ENCODE measurements at places on chromosomes 16 and 17.

GRCh38 chr16:89410794-89411309 is 79.5 kb downstream of the ANKRD11 start:
- peak; percentile 28 for DNase-seq

GRCh38 chr16:20611350-20611902 is 35.3 kb upstream of the ACSM2B start:
- no peak for DNase-seq

DNA sequence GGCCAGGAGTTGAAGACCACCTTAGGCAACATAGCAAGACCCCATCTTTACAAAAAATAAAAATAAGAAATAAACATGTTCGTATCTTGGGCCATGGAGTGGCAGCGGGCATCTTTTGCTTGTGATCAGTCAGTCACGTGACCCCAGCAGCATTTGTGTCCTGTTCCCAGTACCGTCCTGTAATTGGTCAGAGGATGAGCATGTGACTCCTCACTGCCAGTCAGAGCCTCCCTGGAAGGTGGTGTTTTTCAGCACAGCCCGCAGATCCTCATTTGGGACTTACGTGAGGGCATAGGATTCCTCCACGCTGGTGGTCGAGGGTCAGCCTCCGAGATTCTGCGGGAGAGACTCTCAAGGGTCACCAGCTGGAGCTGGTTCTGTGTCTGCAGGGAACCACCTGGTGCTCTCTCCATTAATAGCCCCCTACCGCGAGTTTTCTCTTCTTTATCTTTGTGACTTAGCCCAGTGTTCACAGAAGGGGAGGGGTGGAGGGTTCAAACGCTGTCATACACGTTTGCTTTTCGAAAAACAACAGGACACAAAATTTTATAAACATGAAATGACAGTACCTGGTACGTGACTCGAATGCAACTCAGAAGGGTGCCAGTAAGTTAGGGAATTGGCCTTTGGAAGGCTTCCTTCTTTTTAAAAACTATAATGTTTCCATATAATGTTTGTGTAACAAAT is 17.2 kb downstream of the MRC2 start:
- DNase-seq = no peak

DNA sequence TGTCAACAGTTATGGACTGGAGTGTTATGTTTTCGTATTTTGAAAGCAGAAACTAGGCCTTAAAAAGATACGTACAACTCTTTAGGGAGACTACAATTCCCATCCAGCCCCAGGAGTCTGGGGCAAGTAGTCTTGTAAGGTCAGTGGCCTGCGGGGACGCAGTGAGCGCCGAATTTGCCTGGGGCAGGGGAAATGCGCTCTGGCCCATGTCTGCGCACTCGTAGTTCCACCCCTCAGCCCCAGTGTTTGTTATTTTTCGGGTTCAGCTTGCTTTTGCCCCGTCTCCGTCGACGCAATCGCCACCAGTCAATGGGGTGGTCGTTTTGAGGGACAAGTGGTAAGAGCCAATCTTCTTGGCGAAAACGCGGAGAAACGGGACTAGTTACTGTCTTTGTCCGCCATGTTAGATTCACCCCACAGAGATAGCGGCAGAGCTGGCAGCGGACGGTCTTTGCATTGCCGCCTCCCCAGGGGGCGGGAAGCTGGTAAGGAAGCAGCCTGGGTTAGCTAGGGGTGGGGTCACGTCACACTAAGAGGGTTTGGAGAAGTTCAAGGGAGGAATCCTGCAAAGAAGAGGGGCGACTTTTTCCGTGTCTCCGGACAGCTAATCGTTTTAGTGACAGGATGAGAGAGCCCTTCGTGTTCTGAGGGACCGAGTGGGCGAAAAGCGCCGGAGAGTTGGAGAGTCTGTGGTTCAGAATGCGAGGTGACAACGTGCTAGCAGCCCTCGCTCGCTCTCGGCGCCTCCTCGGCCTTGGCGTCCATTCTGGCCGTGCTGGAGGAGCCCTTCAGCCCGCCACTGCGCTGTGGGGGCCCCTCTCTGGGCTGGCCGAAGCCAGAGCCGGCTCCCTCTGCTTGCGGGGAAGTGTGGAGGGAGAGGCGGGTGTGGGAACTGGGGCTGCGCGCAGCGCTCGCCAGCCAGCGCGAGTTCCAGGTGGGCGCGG is 1.1 kb upstream of the BRCA1 start:
- no peak for DNase-seq

DNA sequence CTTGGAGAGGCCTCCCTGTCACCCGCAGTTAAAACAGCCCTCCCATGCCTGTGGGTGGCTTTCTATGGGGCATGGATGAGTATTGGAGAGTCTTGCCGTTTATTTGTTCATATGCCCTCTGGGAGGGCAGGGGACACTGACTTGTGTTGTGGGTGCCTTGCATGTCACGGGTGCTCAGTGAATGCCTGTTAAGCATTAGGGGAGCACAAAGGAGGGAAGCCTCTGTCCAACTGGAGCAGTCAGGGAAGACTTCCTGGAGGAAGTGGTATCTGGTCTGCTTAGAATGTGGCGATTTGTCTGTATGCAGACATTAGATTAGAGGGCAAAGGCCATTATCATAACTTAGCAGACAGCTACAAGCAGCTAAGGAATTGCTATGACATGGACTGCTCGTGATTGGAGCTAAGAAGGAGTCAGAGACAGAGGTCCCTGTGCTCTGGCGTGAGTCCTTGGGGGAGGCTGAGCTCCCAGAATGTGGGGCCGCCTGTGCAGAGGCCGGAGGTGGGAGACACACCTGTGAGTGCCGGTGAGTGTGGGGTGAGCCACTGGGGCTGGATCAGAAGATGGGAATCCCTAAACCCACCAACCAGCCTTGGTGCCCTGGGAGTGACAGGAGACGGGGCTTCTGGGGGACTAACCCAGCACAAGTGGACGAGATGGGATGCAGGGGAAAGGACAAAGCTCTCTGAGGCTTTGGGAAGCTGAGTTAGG is 286.1 kb downstream of the SEC14L1 start:
- no peak for DNase-seq

GRCh38 chr17:21177854-21178600 is 35.9 kb downstream of the TMEM11 start:
- DNase-seq = no peak

DNA sequence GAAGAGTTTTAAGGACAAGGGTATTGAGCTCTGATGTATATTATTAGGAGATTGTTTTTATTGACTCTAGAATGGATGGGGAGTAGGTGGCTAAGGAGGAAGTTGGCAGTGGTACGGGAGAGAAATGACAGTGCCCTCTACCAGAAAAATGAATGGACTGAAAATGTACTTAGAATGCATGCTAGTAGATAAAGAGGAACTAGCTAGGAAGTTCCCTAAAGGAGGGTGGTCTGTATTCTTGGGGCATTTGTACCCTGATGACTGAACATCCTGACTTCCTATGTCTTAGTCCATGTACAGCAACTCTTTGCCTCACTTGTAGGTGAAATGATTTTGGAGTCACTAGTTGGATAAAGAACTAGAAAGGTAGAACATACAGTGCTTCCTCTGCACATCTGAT is 581.5 kb upstream of the RBFOX1 start:
- DNase-seq = no peak

- DNase-seq = no peak
Observed at GRCh38 chr16:10318798-10319500, 66.9 kb upstream of the ATF7IP2 start.

GRCh38 chr17:67637901-67638641 is 79.7 kb upstream of the NOL11 start:
- DNase-seq = no peak

- no peak for DNase-seq
Observed at GRCh38 chr17:27571563-27572352, 59.2 kb upstream of the LGALS9 start.

DNA sequence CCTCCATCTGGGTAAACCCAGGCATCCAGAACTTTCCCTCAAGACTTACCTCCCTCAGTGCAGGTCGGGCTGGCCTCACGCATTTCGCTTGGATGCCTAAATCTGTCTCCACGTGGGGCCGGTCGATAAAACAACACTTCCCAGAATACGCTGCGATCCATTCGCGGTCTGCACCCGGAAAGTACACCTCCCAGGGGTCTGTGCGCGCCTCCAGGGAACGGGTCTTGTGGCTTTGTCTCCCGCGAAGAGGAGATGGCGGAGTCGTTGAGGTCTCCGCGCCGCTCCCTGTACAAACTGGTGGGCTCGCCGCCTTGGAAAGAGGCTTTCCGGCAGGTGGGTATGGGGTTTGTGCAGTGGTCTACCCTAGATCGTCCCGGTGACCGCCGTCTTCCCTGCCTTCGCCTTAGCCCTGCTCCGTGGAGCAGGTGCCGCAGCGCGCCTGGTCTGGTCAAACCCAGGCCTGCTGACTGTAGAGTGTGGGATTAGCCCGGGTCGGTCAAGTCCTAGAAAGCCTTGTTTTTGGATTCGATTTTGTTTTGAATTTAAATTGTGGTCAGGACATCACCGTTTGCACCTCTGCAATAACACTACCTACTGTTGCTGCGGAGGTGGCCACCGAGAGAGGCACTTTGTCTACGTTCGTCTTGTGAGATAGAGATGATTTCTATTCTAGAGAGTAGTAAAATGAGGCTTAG is at the start of gene RPAIN:
RPAIN (plus strand) TSS at position 224 of the 695 bp plus-strand sequence; CDS start at position 253, 29 bp downstream.
- peak; percentile 89 for DNase-seq

DNA sequence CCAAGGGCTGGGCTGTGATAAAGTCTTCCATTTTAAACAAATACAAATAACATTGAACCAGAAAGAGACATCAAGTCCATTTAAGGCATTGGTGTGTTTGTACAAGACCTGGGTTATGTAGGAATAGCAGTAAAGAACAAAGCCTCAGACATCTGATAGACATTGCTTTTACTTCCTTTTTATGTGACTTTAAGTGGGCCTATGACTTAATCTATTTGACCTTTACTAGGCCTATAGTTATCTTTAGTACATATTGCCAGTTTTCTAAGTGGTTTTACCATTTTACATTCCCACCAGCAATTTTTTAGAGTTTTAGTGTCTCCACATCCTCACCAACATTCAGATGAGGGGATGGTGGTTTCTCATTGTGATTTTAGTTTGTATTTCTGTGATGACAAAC is 298.8 kb downstream of the ZFHX3 start:
- DNase-seq = no peak

DNA sequence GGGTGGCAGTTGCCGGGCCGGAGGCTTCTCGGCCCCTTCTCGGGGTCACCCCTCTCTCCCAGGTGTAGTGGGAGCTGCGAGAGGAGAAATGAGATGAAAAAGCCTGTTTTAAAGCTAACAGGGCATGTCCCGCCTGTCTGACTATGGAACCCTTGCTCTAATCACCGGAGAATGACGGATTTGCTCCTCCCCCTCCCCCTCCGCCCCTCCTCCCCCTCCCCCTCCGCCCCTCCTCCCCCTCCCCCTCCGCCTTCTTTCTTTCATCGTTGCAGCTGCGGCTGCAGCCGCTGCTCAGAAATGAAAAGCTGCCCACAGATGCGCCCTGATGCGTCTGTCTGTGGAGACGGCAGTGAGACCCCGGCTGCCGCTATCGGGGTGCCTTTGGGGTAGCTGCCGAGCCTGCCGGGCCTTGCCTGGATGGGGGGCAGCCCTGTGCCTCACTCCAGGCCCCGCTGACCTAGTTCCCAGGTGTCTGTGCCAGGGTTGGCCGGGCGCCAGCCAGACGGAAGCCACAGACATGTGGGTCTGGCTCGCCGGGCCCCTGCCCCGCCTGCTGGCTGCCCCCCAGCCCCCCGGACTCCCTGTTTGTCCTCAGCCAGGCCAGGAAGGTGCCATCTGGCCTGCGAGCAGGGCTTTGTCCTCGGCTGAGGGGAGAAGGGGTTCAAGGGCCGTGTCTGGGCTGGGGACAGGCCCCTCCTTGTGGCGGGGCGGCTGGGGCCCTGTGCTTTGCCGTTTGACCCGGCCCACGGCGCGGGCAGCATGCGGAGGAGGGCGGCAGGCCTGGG is 37.7 kb downstream of the GINS2 start:
- no peak for DNase-seq

- no peak for DNase-seq
Observed at GRCh38 chr17:40730970-40731369, 24.2 kb downstream of the KRT25 start.

GRCh38 chr17:76200354-76200753 is 39.9 kb downstream of the RNF157 start:
- DNase-seq = no peak

All from activated naive CD4-positive, alpha-beta T cell treated with Interleukin-2 at 50 U/mL for 16 hours (primary cell).